ENCODE measurements at places on chromosomes 7 and 10.

DNA sequence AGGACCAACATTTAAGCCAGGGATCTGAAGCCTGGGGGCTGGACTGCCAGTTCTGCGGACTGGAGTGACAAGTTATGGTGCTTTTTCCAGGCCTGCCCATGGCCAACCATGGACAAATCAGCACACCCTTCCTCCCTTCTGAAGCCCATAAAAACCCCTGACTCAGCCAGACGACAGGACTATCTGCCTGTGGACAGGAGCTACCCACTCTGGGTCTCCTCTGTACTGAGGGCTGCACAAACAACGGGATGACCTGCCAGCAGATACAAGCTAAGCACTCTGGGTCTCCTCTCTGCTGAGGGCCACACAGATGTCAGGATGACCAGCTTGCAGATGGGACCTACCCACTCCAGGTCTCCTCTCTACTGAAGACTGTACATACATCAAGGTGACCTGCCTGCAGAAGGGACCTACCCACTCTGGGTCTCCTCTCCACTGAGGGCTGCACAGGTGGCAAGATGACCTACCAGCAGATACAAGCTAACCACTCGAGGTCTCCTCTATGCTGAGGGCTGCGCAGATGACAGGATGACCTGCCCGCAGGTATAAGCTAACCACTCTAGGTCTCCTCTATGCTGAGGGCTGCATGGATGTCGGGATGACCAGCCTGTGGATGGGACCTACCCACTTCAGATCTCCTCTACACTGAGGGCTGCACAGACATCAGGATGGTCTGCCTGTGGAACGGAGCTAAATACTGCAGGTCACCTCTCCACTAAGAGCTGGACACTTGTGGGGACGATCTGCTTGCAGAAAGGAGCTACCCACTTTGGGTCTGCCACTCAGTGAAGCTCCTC is 110.1 kb upstream of the GPR22 start:
- ATAC-seq, result no peak

DNA sequence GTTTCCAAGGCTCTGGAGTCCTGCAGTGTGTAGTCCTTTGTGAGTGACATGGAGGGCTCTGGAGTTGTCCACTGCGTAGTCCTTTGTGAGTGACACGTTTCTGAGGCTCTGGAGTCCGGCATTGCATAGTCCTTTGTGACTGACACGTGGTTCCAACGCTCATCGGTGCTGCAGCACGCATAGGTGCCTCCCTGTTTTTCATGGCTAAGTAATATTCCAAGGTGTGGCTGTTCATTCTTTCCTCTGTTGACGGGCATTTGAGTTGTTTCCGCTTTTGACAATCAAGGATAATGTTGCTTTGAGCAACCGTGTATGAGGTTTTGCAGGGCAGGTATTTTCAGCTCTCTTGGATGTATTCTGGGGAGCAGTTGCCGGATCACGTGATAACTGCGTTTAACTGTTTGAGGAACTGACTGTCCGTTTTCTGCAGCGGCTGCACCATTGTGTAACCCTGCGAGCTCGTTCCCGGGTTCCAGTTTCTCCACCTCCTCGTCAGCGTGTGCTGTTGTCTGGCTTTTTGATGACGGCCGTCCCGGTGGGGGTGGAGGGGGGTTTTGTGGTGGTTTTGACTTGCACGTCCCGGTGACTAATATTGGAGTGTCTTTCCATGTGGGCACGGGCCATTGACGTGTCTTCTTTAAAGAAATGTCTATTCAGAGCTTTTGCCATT is 21.1 kb downstream of the FAM20C start:
- ATAC-seq, result no peak

- no peak for ATAC-seq
Observed at GRCh38 chr10:5945190-5945509, 32.2 kb downstream of the IL15RA start.

GRCh38 chr7:120554960-120555571 is 282.1 kb downstream of the KCND2 start:
- ATAC-seq, result peak; percentile 71

- no peak for ATAC-seq
Observed at GRCh38 chr10:121981346-121981745, 6.3 kb upstream of the NSMCE4A start.

All from esophagus mucosa (tissue), 1 donor.